ENCODE measurements at places on chromosomes 1 and 21. TPM values are rescaled to one million over a fixed set of nuclear protein-coding genes. Genes with fewer than 3 reads are reported as not detected.

GRCh38 chr1:74697832-74698231, 24.2 kb upstream of the ERICH3 start:
- H3K36me3 ChIP-seq: no peaks in the 10 kb centered on the region
- H3K4me1 ChIP-seq: peaks cover 4% of the 10 kb centered on the region
- no peak for DNase-seq
- peaks cover 4% of the 10 kb centered on the region for H3K27me3 ChIP-seq

GRCh38 chr1:234288946-234289345, 84.3 kb upstream of the COA6 start:
- no peak overlapping the region for H3K4me3 ChIP-seq
- no peaks in the 10 kb centered on the region for H3K27me3 ChIP-seq
- H3K36me3 ChIP-seq: peaks cover 15% of the 10 kb centered on the region
- H3K4me1 ChIP-seq: no peaks in the 10 kb centered on the region

GRCh38 chr1:218447010-218447689, 102.0 kb downstream of the TGFB2 start:
- H3K36me3 ChIP-seq: no peaks in the 10 kb centered on the region
- no peak overlapping the region for H3K27ac ChIP-seq
- DNase-seq: no peak
- H3K4me3 ChIP-seq: no peak overlapping the region

DNA sequence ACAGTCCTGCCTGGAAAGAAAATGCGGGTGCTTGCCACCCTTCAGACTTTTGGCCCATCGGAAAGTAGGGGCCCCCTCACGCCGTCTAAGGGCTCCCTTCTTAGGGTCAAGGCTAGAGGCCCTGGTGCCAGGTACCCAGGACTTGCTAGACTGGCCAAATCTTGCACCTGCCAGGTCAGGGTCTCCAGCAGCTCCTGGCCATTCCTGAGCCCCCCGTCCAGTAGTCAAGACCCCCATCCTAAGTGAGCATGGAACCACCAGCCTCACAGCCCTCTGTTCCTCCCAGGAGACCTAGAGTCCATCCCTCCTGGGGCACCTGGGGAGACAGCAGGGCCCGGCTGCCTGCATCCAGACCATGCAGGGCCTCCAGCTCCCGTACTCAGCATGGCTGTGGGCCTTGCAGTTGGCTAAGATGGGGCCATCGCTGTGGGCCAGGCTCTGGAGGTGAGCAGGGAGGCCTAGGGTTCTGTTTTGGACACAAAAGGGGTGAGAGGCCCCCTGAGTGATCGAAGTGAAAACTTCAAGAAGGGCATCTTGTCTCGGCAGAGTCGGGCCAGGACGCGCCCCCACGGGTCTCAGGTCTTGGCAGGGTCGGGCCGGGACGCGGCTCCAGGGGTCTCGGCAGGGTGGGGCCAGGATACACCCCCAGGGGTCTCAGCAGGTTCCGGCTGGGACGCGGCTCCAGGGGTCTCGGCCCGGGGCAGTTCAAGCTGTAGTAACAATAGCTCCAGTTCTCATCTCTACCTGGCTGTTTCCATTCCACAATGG, 5.9 kb downstream of the FNDC10 start:
- H3K36me3 ChIP-seq: no peaks in the 10 kb centered on the region
- peaks cover 14% of the 10 kb centered on the region for H3K27me3 ChIP-seq
- no peak overlapping the region for H3K27ac ChIP-seq
- no peak overlapping the region for H3K4me3 ChIP-seq
- DNase-seq: no peak
- H3K4me1 ChIP-seq: peaks cover 5% of the 10 kb centered on the region

DNA sequence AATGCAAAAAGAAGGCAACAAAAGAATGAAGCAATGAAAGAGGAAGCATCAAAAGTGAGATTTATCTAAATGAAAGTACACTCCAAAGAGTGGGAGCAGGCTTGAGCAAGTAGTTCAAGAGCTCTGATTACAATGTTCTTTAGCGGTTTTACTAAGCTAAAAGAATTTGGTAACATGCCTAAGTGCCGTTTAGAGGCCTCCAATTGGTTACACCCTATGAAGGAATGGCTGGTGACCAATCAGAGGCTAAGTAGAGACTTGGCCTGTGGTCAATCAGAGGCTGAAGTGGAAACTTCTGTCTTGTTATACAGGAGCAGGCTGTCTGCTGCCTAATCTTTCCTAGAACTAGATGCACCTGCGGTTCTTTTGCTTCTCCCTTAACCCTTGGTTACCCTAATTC, 59.1 kb downstream of the PTGFR start:
- no peaks in the 10 kb centered on the region for H3K4me1 ChIP-seq
- no peak for DNase-seq
- H3K27me3 ChIP-seq: peaks cover 2% of the 10 kb centered on the region
- H3K36me3 ChIP-seq: no peaks in the 10 kb centered on the region

Gene MX2
- total RNA-seq: 65.1 TPM

All from activated CD8-positive, alpha-beta memory T cell treated with anti-CD3 and anti-CD28 coated beads, Interleukin-2, amount 10 ng/mL, durations not matched to agents 7 days and 5 days (primary cell).